ENCODE measurements at places on chromosomes 2 and 18.
A peak's percentile ranks its signal among the peaks of the same experiment; 100 is the strongest.

- peak; percentile 27 for DNase-seq
Observed at GRCh38 chr2:119517433-119517832, 6.8 kb downstream of the SCTR start.

DNA sequence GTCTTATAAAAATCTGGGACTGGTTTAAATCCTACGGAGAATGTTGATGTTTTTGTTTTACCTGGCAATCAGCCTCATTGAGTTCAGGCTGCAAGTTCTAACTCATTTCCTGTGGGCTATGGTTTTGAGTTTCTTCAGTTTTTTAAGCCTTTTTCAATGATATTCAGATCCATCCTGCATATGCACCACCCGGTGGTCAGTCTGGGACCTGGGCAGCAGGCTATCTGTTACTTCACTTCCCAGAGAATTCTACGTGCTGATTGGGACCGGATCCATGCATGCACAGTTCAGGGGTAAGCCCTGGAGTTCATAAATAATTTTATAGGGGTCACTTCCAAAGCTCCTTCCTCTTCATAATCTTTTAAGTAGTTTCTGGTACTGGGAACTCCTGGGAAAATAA, 339.2 kb upstream of the HNRNPA3 start:
- no peak for DNase-seq

- peak; percentile 65 for DNase-seq
Observed at GRCh38 chr2:196925768-196926561, 542 bp downstream of the PGAP1 start.

GRCh38 chr2:44598330-44599119, 236.8 kb downstream of the CAMKMT start:
- DNase-seq = no peak

DNA sequence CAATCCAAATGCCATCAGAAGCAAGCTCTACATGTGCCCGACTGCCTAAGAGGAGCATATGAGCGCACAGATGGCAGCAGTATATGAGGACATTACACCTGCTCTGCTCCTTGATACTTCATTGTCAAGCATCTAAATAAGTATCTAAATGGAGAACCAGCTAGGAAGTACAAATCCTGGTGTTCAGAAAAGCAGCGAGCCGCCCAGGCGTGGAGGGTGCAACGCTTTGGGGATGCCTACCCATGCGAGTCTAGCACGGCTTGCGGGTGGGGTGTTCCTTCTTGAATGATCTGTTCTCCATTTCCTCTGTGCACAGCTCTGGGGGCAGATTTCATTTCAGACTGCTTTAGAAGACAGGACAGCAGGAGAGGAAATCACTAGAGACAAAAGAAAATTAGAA, 63.0 kb upstream of the BCL2L11 start:
- DNase-seq = no peak

GRCh38 chr2:3745920-3746319, 42.5 kb downstream of the DCDC2C start:
- DNase-seq = no peak

- no peak for DNase-seq
Observed at GRCh38 chr2:85953476-85953875, 64.7 kb upstream of the ST3GAL5 start.

- DNase-seq = no peak
Observed at GRCh38 chr2:9099341-9099751, 95.9 kb upstream of the MBOAT2 start.

DNA sequence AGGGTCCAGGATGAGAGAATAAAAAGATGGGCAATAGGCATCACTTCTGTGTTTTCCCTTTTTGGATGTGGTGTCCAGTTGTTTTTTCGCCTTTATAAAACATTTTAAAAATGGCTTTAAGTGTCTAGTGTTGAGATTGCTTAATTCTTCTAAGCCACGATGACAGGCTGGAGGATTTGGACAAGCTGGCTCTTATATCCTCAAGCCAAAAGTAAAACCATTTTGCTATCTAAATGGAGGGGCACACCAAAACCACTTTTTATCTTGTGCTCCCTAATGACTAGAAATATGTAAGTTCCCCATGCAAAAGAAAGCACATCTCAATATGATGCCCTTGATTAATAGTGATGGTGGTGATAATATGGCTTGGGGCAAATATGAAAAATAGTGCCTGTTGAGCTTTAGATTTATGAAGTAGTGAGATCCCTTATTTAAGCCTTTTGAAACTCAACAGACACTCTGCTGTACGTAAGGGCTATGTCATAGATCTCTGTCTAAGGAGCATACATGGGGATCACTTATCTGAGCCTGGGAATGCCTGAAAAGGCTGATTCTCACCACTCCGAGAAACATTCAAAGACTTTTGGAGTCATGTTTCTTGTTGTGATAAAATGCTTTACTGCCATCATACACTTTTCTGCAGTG, 185.5 kb downstream of the KCNS3 start:
- no peak for DNase-seq

DNA sequence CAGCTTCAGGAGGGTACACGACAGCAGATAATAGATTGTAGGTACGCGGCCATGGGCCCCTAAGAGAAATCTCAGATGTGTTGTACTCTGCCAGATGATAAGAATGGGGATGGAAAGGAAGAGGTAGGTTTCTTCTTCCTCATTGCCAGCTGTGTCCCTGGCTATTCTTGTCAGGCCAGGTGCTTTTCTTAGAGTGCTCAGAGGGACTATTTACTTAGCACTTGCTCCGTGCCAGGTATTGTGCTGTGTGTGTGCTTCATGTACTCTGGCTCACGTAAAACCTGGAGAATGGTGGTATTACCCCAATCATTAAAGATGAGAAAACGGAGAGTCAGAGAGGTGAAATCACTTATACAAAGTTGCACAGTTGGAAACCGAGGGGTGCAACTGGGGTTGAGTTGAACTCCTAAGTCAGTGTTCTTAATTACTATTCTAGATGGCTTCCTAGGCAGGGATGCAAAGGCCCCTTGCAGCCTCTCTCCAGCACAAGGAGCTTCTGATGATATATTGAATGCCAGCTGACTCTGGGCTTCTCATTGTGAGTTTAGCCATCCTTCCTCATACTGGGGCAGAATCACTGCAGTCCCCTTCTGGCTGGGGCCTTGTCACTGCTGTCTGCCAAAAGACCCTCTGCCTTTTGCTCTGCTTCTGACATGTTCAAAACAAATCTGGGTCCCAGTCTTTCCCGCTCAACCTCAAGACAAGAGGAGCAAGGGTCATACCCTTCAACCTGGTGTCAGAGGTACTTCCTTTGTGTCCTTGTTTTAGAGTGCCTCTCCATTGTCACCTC, 60.7 kb downstream of the LYPD1 start:
- no peak for DNase-seq

- DNase-seq = no peak
Observed at GRCh38 chr2:135965756-135966155, 19.7 kb downstream of the DARS1 start.

DNA sequence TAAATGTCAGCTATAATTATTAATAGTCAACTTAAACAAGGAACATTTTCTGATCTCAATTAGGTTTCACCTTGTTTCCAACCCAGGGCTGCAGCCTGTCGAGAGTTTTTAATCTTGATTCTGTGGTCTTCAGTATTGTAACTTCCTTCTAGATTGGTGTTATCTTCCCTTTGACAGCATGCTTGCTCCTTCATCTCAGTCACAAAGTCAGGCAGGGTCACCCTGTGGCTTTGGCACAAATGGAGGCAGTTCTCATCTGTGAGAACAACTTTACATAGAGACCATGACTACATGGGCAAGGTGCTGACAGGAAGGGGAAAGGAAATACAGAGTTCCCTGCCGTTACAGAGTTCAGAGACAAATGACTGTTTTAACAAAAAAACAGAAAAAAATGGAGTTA, 50.5 kb downstream of the HNRNPLL start:
- no peak for DNase-seq

- no peak for DNase-seq
Observed at GRCh38 chr2:174157053-174157452, 91.3 kb downstream of the OLA1 start.

- no peak for DNase-seq
Observed at GRCh38 chr18:72630991-72631390, 86.8 kb upstream of the CBLN2 start.

- no peak for DNase-seq
Observed at GRCh38 chr2:237492137-237492890, 5.3 kb downstream of the MLPH start.

DNA sequence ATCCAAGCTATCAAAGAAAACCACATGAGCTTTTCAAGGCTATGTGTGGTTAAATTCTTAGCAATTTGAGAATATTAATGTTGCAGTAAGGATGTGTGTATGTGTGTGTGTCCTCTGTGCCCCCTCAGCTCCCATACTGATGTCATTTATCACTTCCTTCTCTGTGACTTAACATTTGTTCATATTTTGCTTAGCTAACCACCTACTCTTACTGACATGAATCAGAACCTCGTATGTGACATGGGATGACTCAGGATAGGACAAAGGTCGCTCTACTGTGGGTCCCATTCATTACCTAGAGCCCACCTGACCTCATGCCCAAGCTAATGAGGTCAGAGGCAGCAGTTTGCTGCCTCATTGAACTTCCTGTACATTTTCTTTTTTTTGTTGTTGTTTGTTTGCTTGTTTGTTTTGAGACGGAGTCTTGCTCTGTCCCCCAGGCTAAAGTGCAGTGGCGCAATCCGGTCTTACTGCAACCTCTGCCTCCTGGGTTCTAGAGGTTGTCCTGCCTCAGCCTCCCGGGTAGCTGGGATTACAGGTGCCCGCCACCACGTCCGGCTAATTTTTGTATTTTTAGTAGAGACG, 36.3 kb downstream of the MOGAT1 start:
- peak; percentile 68 for DNase-seq

GRCh38 chr18:68740966-68741365, 26.1 kb upstream of the TMX3 start:
- DNase-seq = no peak

GRCh38 chr2:69217333-69218080, 169.5 kb downstream of the GFPT1 start:
- DNase-seq = no peak

- DNase-seq = peak; percentile 76
Observed at GRCh38 chr2:141331127-141331526, 799.7 kb downstream of the LRP1B start.

- no peak for DNase-seq
Observed at GRCh38 chr2:144702051-144702450, 182.1 kb upstream of the ZEB2 start.

- DNase-seq = no peak
Observed at GRCh38 chr2:217698691-217699090, 304.1 kb downstream of the TNS1 start.

- no peak for DNase-seq
Observed at GRCh38 chr2:190535121-190535439, 558 bp upstream of the NEMP2 start.

Measured in mammary epithelial cell (primary cell).